ENCODE measurements at places on chromosomes 11 and 22.

DNA sequence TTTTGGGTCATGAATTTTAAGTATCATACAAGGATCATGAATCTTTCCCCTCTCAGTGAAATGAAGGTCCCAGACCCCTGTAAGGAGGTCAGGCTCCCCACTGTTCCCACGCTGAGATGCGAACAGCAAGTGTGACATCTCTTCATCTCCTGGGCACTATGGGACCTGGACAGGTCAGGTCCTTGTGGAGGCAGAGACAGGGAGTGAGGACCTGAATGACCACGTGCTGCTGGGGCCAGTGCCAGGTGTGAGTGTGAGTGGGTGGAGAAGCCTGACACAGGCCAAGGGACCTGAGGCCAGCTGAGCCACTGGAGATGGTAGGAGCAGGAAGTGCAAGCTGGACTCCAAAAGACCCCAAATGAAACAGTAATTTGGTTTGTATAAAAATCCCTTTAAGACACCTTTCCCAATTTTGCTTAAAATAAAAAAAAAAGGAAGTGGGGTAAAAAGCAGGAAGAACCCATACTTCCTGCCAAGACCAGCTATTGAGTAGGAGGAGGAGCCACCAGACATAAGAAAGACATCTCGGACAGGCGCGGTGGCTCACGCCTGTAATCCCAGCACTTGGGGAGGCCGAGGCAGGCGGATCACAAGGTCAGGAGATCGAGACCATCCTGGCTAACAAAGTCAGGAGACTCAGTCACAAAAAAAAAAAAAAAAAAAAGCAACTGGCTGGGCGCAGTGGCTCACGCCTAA is 35.4 kb upstream of the SERPIND1 start:
- DNase-seq, result no peak

DNA sequence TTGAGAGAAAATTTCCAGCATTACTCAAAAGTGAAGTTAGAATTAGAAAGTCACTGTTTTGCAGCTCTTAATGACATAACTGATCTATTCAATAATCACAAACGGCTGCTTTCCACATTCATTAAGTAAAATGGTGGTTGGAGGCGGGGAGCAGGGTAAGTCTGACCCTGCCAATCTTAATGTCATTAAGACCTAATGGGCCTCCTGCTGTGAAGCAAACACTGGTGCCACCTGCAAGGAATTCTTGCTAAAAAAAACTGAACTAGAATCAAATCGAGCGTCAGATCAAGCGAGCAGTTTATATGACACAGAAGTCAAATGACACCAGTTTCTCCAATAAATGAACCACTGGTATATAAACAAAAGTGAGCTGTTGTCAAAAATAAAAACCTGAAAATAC is 351.5 kb downstream of the BRD1 start:
- DNase-seq, result no peak

DNA sequence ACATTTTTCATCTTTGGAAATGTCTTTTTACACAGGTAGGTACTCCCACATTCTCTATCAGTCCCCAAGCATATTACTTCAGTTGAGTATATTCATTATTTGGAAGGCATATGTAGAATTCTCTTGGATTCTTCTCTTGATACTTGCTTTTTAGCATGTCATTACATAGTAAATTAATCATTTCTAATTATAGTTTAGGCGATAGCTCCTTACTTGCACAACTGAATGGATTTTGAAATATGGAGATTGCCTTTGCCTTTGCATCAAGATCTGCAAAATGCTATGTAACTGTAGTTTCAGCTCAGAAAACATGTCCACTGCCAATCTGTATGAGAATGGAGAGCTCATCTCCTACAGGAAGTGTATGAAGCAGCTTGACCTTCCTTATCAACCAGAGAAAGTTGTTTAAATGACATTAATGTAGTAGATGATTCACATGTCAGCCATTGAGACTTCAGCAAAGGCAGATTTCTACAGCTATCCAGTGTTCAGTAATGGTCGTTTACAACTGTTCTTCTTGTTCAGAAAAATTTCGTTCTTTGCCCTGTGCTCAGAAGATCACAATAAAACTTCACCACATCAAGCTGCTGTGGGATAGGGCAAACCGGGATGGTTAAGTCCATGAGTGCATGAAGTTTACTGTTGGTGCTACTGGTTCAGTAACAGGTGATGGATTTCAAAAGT is 61.6 kb downstream of the PPP6R3 start:
- DNase-seq, result no peak

GRCh38 chr11:68692871-68693483 is 8.6 kb downstream of the GAL start:
- no peak for DNase-seq

GRCh38 chr11:66641834-66642233 is 3.3 kb downstream of the RBM4 start:
- no peak for DNase-seq

GRCh38 chr22:45497351-45498145 is 5.1 kb upstream of the FBLN1 start:
- no peak for DNase-seq

- no peak for DNase-seq
Observed at GRCh38 chr11:116503216-116504160, 269.3 kb downstream of the BUD13 start.

- no peak for DNase-seq
Observed at GRCh38 chr11:120129570-120129969, 8.3 kb downstream of the TRIM29 start.

All from ELR (cell line).